ENCODE measurements at places on chromosomes 5 and 9.

GRCh38 chr5:72159501-72159911 is 52.2 kb downstream of the MAP1B start:
- no peak for DNase-seq

DNA sequence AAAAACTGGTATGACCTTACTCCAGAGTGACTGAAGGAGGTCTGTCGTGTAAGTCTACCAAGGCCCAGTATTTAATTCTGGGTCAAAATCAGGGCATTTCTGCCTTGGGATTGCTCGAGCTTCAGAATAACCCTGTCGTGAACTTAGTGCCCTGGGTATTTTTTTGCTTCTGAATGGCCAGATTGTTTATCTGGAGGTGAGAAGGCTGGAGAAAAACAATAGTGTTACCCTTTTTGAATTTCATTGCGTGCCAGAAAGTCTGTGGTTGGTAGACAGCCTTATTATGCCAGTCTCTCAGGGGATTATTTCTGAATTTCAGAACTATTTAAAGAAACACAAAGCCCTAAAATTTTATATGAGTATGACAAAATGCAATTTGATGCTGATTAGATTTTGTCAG is 323.4 kb downstream of the CSNK1G3 start:
- DNase-seq = no peak

- DNase-seq = no peak
Measured at GRCh38 chr5:147286296-147286695, 51.5 kb downstream of the STK32A start.

DNA sequence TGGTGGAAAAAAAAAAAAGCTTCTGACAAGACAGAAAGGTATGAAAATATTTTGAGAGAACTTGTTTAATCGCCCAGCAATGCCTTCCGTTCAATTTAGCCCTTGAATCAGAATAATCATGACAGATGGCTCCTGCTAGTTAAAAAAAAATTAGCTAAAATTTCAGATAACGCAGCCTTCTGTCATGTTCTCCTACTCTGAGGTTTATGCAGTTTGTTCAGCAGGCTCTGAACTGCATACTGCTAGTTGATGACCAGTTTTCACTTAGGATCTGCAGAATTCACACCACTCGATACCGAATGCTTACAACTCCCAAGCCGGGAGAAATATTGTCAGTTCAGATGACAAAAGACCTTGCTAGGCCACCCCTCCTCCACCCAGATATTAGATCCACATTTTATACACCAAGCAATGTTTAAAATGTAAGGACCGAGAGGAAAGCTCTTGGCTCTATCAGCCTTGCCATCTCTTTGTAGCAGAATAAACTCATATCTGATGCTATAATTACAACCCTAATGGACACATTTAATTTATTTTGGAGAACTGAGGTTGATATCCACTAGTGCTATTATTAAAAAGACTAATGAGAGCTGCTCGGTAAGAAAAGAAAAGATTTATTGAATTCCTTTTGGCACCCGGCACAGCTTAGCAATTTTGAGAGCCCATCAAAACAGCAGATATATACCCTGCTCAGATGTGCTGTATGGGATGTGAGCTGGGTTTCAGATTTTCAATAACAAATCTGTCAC is 322.8 kb downstream of the GLIS3 start:
- no peak for DNase-seq

DNA sequence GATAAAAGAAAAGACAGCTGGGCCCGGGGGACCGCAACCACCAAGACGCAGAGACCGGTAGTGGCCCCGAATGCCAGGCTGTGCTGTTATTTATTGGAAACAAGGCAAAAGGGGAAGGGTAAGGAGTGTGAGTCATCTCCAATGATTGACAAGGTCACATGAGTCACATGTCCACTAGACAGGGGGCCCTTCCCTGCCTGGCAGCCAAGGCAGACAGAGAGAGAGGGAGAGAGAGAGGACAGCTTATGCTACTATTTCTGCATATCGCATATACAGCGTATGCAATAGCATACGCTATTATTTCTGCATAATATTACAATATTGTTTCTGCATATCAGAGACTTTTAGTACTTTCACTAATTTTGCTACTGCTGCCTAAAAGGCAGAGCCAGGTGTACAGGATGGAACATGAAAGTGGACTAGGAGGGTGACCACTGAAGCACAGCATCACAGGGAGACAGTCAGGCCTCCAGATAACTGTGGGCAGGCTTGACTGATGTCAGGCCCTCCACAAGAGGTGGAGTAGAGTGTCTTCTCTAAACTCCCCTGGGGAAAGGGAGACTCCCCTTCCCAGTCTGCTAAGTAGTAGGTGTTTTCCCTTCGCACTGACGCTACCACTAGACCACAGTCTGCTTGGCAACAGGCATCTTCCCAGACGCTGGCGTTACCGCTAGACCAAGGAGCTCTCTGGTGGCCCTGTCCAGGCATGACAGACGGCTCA is 50.3 kb downstream of the RFX3 start:
- DNase-seq = no peak

- DNase-seq = no peak
Measured at GRCh38 chr5:166637295-166637694, 1654.2 kb upstream of the WWC1 start.

GRCh38 chr5:131382407-131383395 is 118.8 kb downstream of the CDC42SE2 start:
- DNase-seq = peak; percentile 52

GRCh38 chr5:154756868-154757813 is 2.0 kb downstream of the LARP1 start:
- no peak for DNase-seq

GRCh38 chr9:136109351-136110081 is 9.2 kb downstream of the TMEM250 start:
- peak; percentile 71 for DNase-seq

DNA sequence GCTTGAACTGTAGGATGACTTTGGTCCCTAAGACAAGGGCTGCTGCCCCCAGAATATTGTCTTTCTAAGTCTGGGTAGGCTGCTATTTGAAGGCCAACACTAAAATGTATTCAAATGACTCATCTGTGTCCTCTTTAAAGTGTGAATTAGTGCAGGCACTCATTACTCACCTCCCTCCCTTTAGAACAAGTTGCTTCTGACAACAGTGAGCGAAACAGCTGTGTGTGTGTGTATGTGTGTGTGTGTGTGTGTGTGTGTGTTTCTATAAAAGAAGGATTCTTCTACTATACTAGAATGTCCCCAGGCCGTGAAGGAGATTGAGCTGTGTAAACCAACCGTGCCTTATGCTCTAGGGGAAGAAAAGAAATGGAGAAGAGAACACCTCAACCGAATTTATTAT is 1337.2 kb downstream of the PTPRD start:
- DNase-seq = no peak

DNA sequence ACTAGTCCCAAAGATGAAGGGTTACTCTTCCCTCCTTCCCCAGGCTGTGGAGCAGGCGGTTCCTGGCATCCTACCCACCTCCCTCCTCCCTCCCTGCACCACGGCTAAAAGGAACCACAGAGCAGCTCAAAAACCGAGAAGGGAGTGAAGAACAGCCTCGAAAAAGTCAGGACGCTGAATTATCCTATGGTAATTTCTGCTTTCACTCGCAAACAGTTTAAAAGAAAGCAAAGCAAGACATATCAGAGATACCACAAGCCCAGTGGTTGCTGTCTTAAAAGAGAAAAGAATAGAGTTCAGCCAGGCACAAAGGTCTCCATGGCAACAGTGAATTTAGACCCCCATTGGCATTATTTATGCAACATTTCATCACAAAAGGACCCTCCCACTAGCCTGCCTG is 315.4 kb downstream of the CTNND2 start:
- DNase-seq = no peak

GRCh38 chr5:154686490-154686889 is 68.7 kb upstream of the LARP1 start:
- DNase-seq = no peak

GRCh38 chr5:7659420-7659819 is 191.5 kb downstream of the CFAP90 start:
- DNase-seq = no peak

DNA sequence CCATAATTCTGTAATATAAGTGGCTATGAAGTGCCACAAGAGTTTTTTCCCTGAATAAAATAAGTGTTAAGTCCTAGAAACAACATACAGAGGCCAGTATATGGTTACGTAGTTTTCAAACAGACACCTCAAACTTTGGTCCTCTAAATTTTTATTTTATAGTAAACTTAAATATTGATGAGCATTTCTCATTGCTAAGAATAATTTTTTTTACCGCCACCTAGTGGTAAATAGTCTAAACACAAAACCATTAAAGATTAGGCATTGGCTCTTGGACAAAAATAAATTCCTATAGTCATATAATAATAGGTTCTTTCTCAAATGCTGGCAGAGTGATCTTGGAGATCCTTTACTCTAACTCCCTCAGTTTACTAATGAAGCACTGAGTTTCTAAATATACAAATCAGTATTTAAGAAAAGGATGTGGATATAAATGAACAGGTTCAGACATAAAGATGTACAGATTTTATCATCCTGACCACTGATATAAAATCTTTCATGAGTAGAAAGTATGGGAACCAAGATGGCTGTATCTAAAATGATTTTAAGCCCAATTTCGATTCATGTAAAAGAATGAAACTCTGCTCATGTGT is 136.2 kb downstream of the FANCC start:
- DNase-seq = no peak

DNA sequence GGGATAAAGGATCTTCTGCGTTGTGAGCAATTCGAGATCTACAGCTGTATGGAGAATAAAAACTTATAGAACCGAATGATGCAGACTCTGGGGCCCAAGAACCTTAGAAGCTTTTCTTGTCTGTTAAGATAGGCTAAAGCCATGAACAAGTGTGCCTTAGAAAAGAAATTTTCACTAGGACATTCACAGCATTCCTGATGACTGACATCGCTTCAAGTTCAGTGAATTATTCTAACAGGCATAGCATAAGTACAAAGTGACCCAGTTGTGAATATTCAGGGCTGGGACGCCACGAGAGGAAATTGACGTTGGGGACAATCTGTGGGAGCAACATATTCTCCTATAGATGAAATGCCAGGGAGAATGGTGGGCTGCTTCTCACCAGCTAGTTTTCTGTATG is 32.0 kb upstream of the PANK3 start:
- peak; percentile 24 for DNase-seq

DNA sequence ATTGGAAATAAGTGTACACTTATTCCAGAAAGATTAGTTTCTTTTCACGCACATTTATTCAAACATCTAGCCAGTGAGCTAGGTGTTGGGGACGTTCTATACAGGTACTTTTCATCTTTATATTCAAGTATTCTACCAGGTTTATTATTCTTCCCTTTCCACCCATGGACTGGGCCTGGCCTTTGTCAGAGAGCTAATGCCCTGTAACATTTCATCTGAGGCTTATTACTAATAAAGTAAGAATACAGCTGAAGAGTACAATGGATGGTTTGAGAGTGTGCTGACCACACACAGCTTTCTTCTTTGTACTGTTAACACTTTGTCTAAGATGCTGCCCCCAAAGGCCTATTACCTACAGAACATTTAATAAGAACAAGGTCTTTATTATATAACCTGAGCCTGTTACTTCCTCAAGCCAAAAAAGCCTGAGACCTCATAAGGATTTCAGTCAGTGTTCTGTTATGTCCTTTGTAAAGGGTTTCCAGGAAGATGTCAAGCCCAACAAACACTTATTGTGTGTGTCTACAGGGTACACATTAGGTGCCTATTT is 93.5 kb downstream of the ZNF608 start:
- DNase-seq = no peak

GRCh38 chr5:73812962-73813588 is 187.1 kb downstream of the ARHGEF28 start:
- DNase-seq = no peak

DNA sequence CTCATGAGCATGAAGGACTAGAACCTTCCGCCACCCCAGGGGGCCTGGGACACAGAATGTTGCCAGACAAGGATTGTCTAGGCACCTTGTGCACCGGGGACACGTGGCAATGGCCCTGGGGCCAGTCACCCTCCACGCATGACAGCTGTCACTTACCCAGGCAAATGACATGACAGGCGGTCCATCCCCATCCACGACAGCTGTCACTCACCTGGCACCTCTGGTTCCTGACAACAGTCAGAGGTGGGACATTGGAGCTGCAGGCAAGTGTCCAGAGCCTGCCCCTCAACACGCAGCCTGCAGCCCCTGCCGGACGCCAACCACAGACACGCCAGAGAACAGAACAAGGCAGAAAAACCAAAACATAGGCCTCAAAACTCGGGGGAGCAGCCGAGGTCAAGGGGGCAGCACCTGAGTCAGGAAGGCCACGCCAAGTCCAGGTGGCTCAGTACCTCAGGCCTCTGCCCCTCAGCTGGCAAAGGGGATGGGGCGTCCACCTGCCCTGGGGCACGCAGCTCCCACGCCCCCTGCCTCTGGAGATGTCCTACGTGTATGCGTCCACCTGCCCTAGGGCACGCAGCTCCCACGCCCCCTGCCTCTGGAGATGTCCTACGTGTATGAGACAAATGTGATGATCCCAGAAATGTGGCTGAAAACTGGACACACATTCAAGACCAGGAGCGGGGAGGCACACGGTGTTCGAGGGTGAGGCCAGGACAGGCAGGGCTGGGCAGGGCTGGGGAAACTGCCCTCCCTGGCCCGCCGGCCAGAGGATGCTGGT is 14.5 kb downstream of the VAV2 start:
- no peak for DNase-seq

- no peak for DNase-seq
Measured at GRCh38 chr9:93094658-93095204, 1.3 kb upstream of the CARD19 start.

GRCh38 chr5:59847586-59847985 is 45.9 kb downstream of the PDE4D start:
- no peak for DNase-seq

DNA sequence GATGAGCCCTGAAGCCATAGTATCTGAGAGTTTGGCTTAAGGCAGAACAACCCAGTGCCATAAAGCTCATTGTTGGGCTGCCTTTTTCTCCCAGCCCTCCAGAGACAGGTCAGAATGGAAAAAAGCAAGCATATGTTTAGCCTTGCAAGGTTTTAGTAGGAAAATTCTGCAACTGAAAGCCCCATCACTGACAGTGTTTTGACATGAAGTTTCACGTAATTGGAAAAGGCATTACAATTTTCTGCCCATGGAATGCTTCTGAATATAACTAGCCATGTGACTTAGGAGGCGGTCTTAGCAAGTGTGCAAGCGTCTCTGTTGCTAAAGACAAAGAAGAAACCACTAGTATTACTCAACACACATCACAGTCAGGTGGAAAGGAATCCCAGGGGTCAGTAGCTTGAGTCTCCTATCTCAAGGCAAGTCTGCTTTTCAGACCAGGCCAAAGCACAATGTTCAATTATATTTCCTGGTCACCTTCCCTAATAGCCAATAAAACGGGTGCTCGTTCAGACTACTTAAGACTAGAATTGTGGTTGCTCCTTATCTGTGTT is 117.6 kb downstream of the CARTPT start:
- peak; percentile 23 for DNase-seq
